Bladder microvascular endothelial cell (primary cell): ENCODE measurements at places on chromosomes 13 and 19. TPM values are rescaled to one million over a fixed set of nuclear protein-coding genes. Genes with fewer than 3 reads are reported as not detected.

The TGFBR3L gene
- total RNA-seq = 0.38 TPM in 1 of 2 replicates, not detected in the other

The PTGIR gene
- total RNA-seq = 0.06 and 0.16 TPM in 2 replicates

The PRR20A gene
- not detected in 2 replicates for total RNA-seq

The LAIR1 gene
- total RNA-seq = not detected in 2 replicates

The FBXO27 gene
- total RNA-seq = 1.1 and 1.8 TPM in 2 replicates

The PLVAP gene
- total RNA-seq = 11.8 and 12.5 TPM in 2 replicates

The KLK8 gene
- total RNA-seq = under 0.01 TPM in 1 of 2 replicates, not detected in the other
